ENCODE measurements at places on chromosomes 16 and 17.

DNA sequence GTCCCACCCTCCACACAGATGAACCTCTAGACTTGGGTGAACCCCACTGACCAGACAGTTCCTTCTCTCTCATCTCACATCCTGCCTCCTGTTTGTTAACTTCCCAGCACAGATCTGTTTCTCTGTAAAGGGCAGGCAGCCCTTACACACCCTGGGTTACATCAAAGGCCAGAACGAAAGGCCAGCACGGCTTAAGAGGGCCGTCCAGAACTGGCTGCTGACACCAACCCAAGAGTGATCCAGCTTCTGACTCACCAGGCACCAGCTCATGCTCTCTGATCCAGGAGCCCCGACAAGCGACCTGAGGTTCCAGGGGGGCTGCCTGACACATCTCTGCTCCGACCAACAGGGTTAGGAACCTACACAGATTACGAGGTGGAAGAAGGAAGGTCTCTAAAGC lies 86.9 kb downstream of the MRM3 start:
- peak; percentile 46 for DNase-seq

DNA sequence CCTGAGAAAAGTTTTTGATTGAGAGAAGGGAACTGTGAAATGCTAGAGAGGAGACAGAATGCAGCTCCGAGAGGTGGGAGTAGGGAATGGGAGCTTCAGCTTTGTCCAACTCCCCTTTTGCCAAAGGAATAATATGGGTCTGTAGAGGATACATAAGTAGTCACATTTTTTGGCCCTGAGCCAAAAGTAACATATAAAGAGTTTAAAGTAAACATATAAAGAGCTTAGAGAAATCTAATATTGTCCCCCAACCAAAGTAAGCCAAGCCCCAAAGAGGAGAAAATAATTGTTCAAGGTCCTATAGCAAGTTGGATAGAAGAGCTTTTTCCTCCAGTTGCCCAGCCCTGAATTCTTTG lies 215.1 kb downstream of the TMEM114 start:
- no peak for DNase-seq

DNA sequence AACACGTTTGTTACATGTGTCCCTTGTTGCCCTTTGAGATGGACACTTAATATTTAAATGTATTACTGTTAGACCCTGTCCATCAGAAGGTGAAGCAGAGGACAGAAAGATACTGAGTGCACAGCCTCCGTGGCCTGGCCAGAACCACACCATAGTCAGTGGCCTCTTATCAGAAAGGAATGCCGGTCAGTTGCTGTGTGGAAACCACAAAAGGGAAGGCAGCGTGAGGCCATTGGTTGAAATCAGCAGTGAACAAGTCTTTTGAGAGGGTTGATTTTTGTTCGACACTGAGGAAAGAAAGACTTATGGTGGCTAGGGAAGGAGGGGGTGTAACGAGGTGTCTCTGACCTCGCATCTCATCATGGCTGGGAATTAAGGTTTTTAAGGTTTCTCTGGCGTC lies 85.4 kb upstream of the CLEC18A start:
- no peak for DNase-seq

- DNase-seq: no peak
Observed at GRCh38 chr17:80092959-80093358, 8.4 kb upstream of the GAA start.

Measured in mucosa of gallbladder (tissue), 1 donor.